ENCODE measurements at places on chromosomes 12 and 14.
A peak's percentile ranks its signal among the peaks of the same experiment; 100 is the strongest.

- DNase-seq: peak; percentile 26
Measured at GRCh38 chr12:6538420-6539313, 4.3 kb downstream of the GAPDH start.

GRCh38 chr12:77796775-77797174, 33.9 kb upstream of the NAV3 start:
- no peak for DNase-seq

DNA sequence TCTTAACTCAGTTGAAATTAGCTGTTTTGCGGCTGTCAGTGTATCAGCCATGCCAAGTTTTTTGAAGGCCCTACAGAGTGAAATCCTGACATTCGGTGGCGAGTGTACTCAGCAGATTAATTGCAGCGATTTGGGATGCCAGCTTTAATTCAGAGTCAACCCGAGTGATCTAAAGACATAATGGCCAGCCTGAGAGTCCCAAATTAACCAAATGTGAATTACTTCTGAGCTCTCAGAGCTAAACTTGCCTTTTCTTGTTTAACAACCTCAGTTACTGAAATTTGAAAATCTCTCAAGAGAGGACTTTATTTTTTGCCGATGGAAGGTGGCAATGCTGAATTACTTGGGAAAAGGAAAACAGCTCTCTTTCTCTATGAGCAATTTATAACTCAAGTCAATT, 148.5 kb downstream of the GLT1D1 start:
- DNase-seq: no peak

DNA sequence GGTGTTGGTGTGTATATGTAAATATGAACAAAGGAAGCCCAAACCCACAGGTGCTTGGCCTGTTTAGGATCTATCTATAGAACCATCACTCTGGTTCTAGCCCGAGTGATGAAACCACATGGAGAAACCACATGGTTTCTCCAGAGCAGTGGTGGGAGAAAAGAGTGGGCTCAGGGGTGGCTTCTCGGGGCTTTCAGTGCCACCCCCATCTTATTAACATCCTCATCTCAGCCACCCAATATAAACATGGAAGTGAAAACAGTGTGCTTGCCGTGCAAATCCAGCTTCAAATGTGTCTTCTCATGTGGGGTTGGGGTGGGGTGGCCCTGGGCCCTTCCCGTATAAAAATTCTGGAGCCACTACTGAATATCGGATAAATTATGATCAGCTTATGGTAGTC, 109.0 kb downstream of the STAB2 start:
- DNase-seq: no peak

DNA sequence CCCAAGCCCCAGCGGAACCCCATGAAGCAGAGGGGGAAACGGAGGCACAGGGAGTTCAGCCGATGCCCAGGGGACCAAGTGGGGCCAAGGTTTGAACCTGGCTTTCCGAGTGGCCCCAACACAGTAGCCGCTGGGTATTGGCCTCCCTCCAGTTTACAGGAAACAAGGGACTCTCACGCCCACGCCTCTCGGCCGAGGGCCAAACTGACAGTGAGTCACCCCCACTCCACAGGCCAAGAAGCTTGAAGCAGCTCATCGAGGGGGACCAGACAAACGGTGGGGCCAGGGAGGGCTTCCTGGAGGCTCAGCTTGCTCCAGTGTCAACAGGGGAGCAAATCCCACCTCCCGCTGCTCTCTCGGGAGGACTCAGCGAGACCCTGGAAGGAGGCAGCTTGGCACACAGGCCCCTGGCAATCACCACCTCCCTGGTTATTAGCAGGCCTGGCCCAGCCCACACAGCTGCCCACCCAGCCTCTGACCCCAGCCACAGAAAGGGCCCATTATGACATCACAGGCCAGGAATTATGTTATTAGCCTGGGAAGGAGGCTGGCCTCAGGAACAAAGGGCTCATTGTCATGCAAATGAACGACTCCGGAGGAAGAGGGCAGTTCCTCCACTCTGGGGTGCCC, 54.6 kb downstream of the NCOR2 start:
- DNase-seq: no peak

DNA sequence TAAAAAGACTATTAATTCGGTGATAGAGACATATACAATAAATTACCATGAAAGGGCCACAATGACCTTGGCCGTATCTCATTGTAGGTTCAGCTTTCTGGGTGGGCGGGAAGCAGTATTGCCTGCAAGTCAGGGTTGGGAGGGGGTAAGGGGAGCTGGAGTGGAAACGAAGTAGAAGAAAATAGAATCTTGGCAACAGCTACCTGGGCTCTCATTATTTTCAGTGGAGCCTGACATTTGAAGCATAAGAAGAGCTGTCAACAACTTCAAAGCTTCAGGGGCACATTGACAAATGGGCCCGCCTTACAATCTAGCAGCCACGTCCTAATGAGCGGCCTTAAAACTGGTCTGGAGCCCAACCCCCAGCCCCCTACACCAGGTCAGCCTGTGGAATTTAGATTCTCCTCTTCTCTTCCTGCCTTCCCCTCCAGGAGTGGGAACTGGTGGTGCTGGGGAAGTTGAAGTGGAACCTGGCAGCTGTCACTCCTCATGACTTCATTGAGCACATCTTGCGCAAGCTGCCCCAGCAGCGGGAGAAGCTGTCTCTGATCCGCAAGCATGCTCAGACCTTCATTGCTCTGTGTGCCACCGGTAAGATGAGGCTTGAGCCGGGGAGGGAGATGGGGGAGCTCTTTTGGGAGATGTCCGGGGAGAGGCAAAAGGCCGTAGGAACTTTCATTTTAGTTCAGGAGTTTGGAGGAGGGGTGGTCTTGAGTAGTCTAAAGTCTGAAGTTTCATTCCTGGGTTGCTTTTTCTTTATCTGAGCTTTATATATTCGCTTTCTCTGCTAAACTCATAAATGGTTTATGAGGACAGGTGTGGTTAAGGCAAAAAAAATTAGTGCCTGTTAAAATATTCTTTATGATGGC, 5.0 kb downstream of the CCND2 start:
- no peak for DNase-seq

DNA sequence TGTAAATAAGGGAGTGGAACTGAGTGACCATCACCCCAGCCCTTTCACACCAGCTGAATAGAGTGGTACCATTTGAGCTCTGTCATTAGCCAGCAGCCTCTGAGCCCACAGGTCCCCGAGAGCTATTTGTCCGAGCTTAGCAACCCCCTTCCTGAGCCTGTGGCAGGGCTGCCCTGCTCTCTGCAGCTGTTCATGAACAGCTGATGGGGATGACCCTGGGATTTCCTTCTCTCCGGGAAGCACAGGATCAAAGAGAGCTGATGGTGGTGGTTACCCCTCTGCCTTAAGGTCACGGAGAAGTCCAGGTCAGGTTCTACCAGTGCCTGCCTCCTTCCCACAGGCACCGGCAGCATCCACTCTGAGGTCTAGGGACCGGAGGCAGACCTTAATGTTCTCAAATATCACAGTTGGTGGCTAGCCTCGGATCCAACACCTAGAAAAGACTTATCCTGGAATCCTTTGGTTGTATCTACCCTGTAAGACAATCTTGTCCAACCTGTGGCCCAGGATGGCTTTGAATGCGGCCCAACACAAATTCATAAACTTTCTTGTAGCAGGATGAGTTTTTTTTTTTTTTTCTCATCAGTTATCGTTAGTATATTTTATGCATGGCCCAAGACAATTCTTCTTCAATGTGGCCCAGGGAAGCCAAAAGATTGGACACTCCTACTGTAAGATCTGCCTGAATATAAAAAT, 81.1 kb downstream of the ESRRB start:
- no peak for DNase-seq

DNA sequence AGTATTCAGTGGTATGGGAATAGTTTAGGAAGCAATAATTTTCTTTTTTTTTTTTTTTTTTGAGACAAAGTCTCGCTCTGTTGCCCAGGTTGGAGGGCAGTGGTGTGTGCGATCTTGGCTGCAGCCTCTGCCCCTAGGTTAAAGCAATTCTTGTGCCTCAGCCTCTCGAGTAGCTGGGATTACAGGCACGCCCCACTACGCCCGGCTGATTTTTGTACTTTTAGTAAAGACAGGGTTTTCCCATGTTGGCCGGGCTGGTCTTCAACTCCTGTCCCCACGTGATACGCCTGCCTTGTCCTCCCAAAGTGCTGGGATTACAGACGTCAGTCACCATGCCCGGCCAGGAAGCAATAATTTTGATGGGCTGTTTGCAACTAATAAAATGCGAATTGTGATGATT, 62.1 kb downstream of the ATG14 start:
- DNase-seq: no peak

GRCh38 chr12:52896190-52897100, 8.4 kb downstream of the KRT8 start:
- no peak for DNase-seq

DNA sequence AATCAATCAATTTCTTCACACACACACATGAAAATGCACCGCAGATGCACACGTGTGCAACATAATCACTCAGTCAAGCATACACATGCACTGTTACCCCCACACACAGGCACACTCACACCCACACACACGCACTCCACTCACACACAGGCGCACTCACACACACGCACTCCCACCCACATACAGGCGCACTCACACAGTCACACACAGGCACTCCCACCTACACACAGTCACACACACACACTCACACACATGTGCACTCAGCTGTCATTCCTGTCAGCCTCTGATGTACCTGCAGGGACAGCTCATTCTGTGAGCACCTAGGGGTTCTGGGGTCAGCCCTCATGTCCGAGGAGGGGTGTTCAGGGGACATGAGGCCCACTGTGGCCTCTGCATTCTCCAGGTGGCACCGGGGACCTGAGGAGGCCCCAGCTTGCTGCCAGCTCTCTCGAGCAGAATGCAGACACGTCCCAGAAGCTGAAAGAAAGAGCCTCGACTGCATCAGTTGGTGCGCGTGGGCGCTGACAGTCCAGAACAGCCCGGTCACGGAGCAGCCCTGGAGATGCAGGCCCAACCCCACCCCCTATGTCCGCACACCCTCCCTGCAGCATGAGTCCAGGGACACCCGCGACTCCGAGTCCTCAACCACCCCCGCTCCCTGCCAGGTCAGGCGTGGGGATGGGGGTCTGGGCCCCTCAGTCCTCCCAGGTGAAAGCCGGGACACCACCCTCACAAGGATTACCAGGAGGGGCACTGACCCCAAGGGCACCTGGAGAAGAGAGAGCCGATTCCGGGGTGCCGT, 69.3 kb downstream of the NOC4L start:
- no peak for DNase-seq

- DNase-seq: no peak
Measured at GRCh38 chr14:66041582-66041981, 444.6 kb upstream of the CCDC196 start.

DNA sequence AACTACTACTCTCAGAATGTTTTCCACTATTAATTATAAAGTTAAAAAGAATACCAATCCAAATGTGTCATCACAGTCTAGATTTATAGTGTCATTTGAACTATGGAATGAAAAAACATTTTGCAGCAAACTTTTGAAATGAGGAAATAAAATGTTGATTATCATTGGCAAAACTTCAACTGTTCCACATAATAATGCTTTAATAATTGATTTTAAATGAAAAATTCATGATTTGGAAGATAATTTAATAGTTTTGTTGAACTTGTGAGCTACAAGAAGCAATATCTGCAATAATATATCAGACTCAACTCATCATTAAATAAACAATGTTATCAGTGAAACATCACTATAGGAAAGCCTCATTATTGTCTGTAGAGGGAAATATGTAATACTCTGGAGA, 48.2 kb upstream of the DCN start:
- DNase-seq: no peak

- no peak for DNase-seq
Measured at GRCh38 chr14:32457213-32457920, 128.3 kb downstream of the AKAP6 start.

DNA sequence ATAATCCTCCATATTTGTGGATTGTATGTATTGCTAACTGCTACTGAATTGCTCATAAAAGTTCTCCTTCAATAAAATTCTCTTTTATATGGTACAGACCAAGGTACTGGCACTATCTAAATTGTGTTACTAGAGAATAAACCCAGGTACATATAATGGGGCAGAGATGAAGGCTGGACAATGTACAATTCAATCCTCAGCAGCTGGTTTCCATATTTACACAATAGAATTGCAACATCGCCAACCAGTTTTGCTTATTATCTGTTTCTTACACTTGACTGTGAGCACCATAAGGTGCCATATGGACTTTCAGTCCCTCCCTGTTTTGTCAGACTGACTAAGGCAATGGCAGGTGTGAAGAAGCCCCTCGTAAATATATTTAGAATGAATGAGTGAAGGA, 18.1 kb downstream of the KITLG start:
- no peak for DNase-seq

DNA sequence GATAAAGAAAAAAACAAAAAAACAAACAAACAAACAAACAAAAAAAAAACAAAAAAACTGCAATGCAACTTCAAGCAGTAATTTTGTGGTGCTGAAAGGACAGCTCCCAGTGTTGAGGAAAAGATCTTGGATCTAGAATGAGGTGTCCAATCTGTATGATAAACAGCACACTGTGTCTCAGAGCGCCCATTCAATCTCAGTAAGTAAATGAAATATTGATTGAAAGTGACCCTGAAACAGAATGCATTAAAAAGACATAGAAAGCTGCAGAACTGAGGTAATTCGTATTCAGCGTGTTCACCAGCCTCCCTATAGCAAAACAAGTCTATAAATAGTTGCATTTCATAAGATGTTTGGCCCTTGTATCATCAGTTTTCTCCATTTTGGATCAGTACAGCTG, 153.0 kb downstream of the NOVA1 start:
- DNase-seq: no peak

- no peak for DNase-seq
Measured at GRCh38 chr14:97943619-97944018, 1146.4 kb downstream of the VRK1 start.

DNA sequence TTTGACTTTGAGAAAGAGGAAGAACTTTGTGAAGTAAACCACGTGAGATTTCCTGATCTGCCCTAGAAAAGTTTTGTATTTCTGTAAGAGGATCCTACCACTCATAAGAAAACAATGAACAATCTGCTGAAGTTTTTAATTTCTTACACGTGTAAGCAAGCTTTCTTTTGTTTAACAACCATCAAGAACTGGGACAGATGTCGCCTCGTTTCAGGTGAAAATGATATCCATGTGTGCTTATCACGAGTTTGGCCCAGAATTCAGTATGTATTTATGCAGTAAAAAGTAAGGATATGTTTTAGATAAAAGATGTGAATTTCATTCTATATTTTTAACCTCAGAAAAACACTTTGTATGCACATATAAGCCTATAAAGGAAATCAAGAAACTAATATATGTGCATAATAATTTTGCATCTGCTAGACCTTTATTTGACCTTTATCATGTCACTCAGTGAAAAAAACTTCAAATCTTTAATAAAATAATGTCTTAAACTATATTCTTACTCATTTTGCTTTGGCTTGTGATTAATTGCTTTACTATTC, 56.9 kb upstream of the DHRS4 start:
- no peak for DNase-seq

All from T-helper 1 cell (primary cell).